ENCODE measurements at places on chromosomes 7 and 10. TPM values are rescaled to one million over a fixed set of nuclear protein-coding genes. Genes with fewer than 3 reads are reported as not detected.

GRCh38 chr7:37027104-37027503 lies 302.8 kb upstream of the AOAH start:
- H3K4me1 ChIP-seq, result peaks cover 12% of the 10 kb centered on the region
- DNase-seq, result no peak
- no peaks in the 10 kb centered on the region for H3K27me3 ChIP-seq
- H3K27ac ChIP-seq, result no peak overlapping the region

- peaks cover 30% of the 10 kb centered on the region for H3K27me3 ChIP-seq
- no peak overlapping the region for H3K27ac ChIP-seq
- no peak for DNase-seq
- peaks cover 44% of the 10 kb centered on the region for H3K4me1 ChIP-seq
- no peak overlapping the region for H3K4me3 ChIP-seq
- no peaks in the 10 kb centered on the region for H3K36me3 ChIP-seq
Measured at GRCh38 chr10:84193327-84193726, 1.0 kb upstream of the CDHR1 start.

Gene MRLN
- not detected for total RNA-seq

Gene APBB1IP
- total RNA-seq, result 1.0 TPM
